ENCODE measurements at places on chromosomes 6 and 20. TPM values are rescaled to one million over a fixed set of nuclear protein-coding genes. Genes with fewer than 3 reads are reported as not detected.

DNA sequence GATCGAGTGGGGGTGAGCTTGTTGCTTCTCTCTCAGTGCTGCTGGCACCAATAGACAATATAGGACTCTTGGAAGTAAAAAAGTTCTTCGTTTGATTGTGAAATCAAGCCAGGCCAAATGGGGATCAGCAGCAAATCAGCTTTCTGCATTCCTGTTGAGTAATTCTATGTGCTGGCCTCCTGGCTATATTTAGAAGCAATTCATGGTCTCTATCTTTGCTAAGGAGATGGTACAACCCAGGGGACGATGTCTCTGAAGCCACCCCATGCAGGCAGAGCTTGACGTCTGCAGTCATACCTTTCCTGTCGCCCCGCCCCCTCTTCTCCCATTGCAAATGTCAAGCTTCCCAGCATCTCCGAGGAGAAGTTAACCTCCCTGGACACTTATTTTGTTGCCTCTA, 199.1 kb downstream of the SCP2D1 start:
- no peak for DNase-seq
- H3K27ac ChIP-seq: no peak overlapping the region
- H3K4me1 ChIP-seq: no peaks in the 10 kb centered on the region

GRCh38 chr6:71209626-71210025, 79.0 kb upstream of the OGFRL1 start:
- H3K27me3 ChIP-seq: peaks cover 17% of the 10 kb centered on the region
- H3K4me3 ChIP-seq: no peak overlapping the region
- H3K36me3 ChIP-seq: no peaks in the 10 kb centered on the region
- no peaks in the 10 kb centered on the region for H3K4me1 ChIP-seq

DNA sequence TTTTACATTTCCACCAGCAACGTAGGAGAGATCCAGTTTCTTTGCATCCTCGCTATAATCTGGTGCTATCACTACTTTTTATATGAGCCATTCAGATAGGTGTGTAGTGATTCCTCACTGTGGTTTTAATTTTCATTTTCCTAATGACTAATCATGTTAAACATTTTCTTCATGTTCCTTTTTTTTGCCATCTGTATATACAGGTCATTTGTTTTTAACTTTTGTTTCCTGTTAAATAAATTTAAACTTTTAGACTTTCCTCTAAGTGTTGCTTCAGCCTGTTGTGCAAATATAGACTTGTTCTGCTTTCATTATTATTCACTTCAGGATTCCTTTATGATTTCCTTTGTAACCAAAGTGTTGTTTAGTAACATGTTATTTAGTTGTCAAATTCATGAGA, 697.4 kb downstream of the PTPRT start:
- no peaks in the 10 kb centered on the region for H3K4me1 ChIP-seq
- H3K27me3 ChIP-seq: no peaks in the 10 kb centered on the region
- no peak for DNase-seq

The SYNJ2 gene
- total RNA-seq: 26.2 TPM

- no peak overlapping the region for H3K4me3 ChIP-seq
- H3K27me3 ChIP-seq: peaks cover 2% of the 10 kb centered on the region
- H3K27ac ChIP-seq: no peak overlapping the region
- no peaks in the 10 kb centered on the region for H3K4me1 ChIP-seq
- DNase-seq: no peak
Observed at GRCh38 chr20:23007886-23008655, 27.0 kb upstream of the SSTR4 start.

- no peak overlapping the region for H3K4me3 ChIP-seq
- H3K27ac ChIP-seq: no peak overlapping the region
- peaks cover 2% of the 10 kb centered on the region for H3K27me3 ChIP-seq
- no peak for DNase-seq
- H3K36me3 ChIP-seq: no peaks in the 10 kb centered on the region
- no peaks in the 10 kb centered on the region for H3K4me1 ChIP-seq
Observed at GRCh38 chr6:167510648-167511047, 185.8 kb downstream of the TTLL2 start.

DNA sequence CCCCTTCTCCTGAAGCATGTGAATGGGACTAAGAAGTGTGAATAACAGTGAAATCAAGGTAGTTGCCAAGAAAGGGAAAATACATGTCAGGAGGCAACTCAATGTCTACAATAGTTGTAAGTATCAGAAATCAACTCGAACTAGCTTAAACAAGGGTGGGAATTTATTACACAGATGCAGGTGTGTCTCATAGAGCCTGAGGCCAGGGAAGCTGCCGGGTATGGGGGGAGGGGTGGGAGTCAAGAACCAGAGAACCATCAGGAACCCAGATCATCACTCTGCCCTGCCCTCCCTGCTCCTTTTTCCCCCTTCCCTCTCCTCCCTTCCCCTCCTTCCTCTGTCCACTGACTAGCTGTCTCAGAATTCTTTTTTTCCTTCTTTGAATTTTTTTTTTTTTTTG, 34.9 kb upstream of the BMP6 start:
- no peak overlapping the region for H3K4me3 ChIP-seq
- H3K4me1 ChIP-seq: no peaks in the 10 kb centered on the region
- H3K36me3 ChIP-seq: no peaks in the 10 kb centered on the region
- H3K27ac ChIP-seq: no peak overlapping the region
- DNase-seq: no peak

GRCh38 chr20:3168079-3168828, 5.1 kb downstream of the LZTS3 start:
- peaks cover 29% of the 10 kb centered on the region for H3K27me3 ChIP-seq
- no peak overlapping the region for H3K4me3 ChIP-seq
- H3K27ac ChIP-seq: no peak overlapping the region
- H3K36me3 ChIP-seq: no peaks in the 10 kb centered on the region
- no peak for DNase-seq

GRCh38 chr6:168597471-168597875, 156.5 kb downstream of the SMOC2 start:
- DNase-seq: no peak
- no peak overlapping the region for H3K4me3 ChIP-seq
- H3K27ac ChIP-seq: no peak overlapping the region
- H3K27me3 ChIP-seq: no peaks in the 10 kb centered on the region
- H3K4me1 ChIP-seq: no peaks in the 10 kb centered on the region

All from activated naive CD8-positive, alpha-beta T cell treated with anti-CD3 and anti-CD28 coated beads, Interleukin-2, amount 10 ng/mL, durations not matched to agents 7 days and 5 days (primary cell).